ENCODE measurements at places on chromosomes 3 and 15. TPM values are rescaled to one million over a fixed set of nuclear protein-coding genes. Genes with fewer than 3 reads are reported as not detected.

- DNase-seq = no peak
Observed at GRCh38 chr15:61046291-61046690, 182.8 kb downstream of the RORA start.

- DNase-seq = no peak
Observed at GRCh38 chr15:98551936-98552562, 96.3 kb upstream of the IGF1R start.

SI gene
- total RNA-seq = 0.08 TPM

RBP2 gene
- total RNA-seq = not detected

ACTRT3 gene
- total RNA-seq = 0.39 TPM

LINGO1 gene
- total RNA-seq = 2.7 TPM
